ENCODE measurements at places on chromosomes 5 and 9. TPM values are rescaled to one million over a fixed set of nuclear protein-coding genes. Genes with fewer than 3 reads are reported as not detected.
A peak's percentile ranks its signal among the peaks of the same experiment; 100 is the strongest.

TAF11L5 gene
- total RNA-seq: not detected

CCNJL gene
- 13.2 TPM for total RNA-seq

PCDHA4 gene
- total RNA-seq: 5.8 TPM

GPR150 gene
- total RNA-seq: 0.24 TPM

LHX2 gene
- not detected for total RNA-seq

NDUFA8 gene
- 33.5 TPM for total RNA-seq

- H3K27ac ChIP-seq: peak overlapping the region; percentile 41
- H3K27me3 ChIP-seq: no peaks in the 10 kb centered on the region
- peaks cover 13% of the 10 kb centered on the region for H3K36me3 ChIP-seq
- peaks cover 35% of the 10 kb centered on the region for H3K4me1 ChIP-seq
- H3K4me3 ChIP-seq: peak overlapping the region; percentile 39
Observed at GRCh38 chr5:61277781-61278180, 54.3 kb upstream of the ZSWIM6 start.

DNA sequence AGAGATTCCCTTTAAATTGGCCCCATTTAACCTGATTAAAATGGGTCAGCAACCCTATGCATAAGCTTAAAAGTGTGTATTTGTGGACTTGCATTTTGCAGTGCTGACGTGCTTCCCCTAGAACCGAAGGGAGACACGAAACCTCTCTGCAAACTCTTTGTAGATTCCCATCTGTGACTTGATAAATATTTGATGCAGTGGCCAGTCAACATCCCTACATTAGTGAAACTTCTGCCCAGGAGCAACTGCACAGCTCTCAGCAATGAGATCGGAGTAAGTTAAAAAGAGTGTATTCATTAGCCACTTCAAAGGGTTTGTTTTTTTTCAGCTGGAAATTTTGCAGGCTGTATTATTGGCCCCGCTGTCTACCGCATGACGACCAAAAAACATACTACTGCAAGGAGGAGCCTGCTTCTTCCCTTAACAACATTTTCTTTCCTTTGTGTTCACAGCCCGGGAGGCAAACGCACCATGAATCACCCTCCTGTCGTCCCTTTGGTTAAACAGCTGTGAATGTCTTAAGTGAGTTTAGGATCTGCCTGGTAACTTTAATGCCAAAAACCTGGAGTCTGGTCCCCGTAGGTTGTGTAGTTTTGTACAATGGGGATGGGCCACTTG, 38.0 kb upstream of the TCERG1 start:
- H3K27me3 ChIP-seq: peaks cover 4% of the 10 kb centered on the region
- H3K4me3 ChIP-seq: no peak overlapping the region
- no peak for DNase-seq
- H3K4me1 ChIP-seq: no peaks in the 10 kb centered on the region
- H3K36me3 ChIP-seq: no peaks in the 10 kb centered on the region

GRCh38 chr5:123559434-123559775, 47.4 kb downstream of the CSNK1G3 start:
- no peak for DNase-seq
- H3K4me3 ChIP-seq: no peak overlapping the region
- no peak overlapping the region for H3K27ac ChIP-seq
- H3K4me1 ChIP-seq: no peaks in the 10 kb centered on the region

- H3K27me3 ChIP-seq: no peaks in the 10 kb centered on the region
- DNase-seq: no peak
- H3K4me1 ChIP-seq: peaks cover 20% of the 10 kb centered on the region
- no peaks in the 10 kb centered on the region for H3K36me3 ChIP-seq
- H3K4me3 ChIP-seq: no peak overlapping the region
Observed at GRCh38 chr5:17315710-17316221, 98.3 kb downstream of the BASP1 start.

- peaks cover 20% of the 10 kb centered on the region for H3K4me1 ChIP-seq
- no peak overlapping the region for H3K4me3 ChIP-seq
- no peak for DNase-seq
- H3K27ac ChIP-seq: no peak overlapping the region
Observed at GRCh38 chr5:159332800-159333544, 2.7 kb upstream of the IL12B start.

GRCh38 chr5:141328231-141328630, 2.1 kb upstream of the PCDHGA1 start:
- no peaks in the 10 kb centered on the region for H3K4me1 ChIP-seq
- H3K27ac ChIP-seq: no peak overlapping the region
- H3K36me3 ChIP-seq: no peaks in the 10 kb centered on the region
- H3K27me3 ChIP-seq: no peaks in the 10 kb centered on the region
- no peak for DNase-seq
- no peak overlapping the region for H3K4me3 ChIP-seq

DNA sequence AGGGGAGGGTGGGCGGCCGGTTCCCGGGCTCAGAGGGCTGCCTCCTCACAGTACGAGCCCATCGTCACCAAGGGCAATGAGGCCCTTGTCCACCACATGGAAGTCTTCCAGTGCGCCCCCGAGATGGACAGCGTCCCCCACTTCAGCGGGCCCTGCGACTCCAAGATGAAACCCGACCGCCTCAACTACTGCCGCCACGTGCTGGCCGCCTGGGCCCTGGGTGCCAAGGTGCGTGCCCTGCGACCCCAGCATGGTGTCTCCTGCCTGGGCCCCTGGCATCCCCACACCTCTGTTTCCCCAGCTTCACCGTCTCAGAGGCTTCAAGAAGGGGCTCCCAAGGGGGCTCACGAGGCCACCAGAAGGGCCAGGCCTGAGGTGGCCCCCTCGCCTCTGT, 7.2 kb downstream of the DBH start:
- peaks cover 99% of the 10 kb centered on the region for H3K27me3 ChIP-seq
- no peak for DNase-seq
- H3K36me3 ChIP-seq: no peaks in the 10 kb centered on the region
- H3K4me3 ChIP-seq: no peak overlapping the region
- no peaks in the 10 kb centered on the region for H3K4me1 ChIP-seq

- no peaks in the 10 kb centered on the region for H3K27me3 ChIP-seq
- DNase-seq: no peak
- H3K27ac ChIP-seq: no peak overlapping the region
- H3K36me3 ChIP-seq: no peaks in the 10 kb centered on the region
Observed at GRCh38 chr5:148793261-148793660, 33.1 kb upstream of the ADRB2 start.

- peak overlapping the region; percentile 12 for H3K27ac ChIP-seq
- no peak for DNase-seq
- peaks cover 21% of the 10 kb centered on the region for H3K4me1 ChIP-seq
- H3K27me3 ChIP-seq: no peaks in the 10 kb centered on the region
Observed at GRCh38 chr5:97164846-97165245, 18.2 kb downstream of the RIOK2 start.

GRCh38 chr9:846852-847251, 5.4 kb downstream of the DMRT1 start:
- H3K27me3 ChIP-seq: no peaks in the 10 kb centered on the region
- no peak for DNase-seq
- H3K4me1 ChIP-seq: no peaks in the 10 kb centered on the region
- no peak overlapping the region for H3K27ac ChIP-seq

- H3K27ac ChIP-seq: no peak overlapping the region
- DNase-seq: no peak
- H3K4me1 ChIP-seq: no peaks in the 10 kb centered on the region
- no peaks in the 10 kb centered on the region for H3K27me3 ChIP-seq
Observed at GRCh38 chr5:172093965-172094364, 87.5 kb upstream of the FBXW11 start.
